ENCODE measurements at places on chromosomes 2 and 18.
A peak's percentile ranks its signal among the peaks of the same experiment; 100 is the strongest.

GRCh38 chr2:138708682-138709241 is 71.4 kb downstream of the NXPH2 start:
- no peak for DNase-seq

DNA sequence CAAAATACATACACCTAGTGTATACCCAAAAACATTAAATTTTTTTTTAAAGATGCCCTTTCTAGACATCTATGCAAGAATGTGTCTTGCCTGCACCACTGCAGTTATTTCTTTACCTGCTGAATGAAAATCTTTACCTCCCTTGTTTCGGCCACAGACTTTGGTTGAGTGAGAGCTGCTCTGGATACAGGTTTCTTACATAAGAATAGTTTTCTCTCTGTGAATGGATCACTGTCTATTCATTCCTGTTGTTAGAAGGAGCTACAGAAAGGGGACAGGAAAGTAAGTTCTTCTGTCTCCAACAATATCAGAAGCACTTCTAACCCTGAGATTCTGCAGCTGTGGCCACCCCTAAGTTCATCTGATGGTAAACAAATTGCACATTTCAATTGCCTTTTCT is 113.0 kb upstream of the CDCA7 start:
- DNase-seq = no peak

- no peak for DNase-seq
These were observed 558 bp downstream of the TTC39C start for GRCh38 chr18:24014986-24015638.

GRCh38 chr18:76490670-76491472 is 4.2 kb downstream of the ZNF516 start:
- no peak for DNase-seq

- DNase-seq = no peak
These were observed 565 bp downstream of the SP140 start for GRCh38 chr2:230226051-230226551.

DNA sequence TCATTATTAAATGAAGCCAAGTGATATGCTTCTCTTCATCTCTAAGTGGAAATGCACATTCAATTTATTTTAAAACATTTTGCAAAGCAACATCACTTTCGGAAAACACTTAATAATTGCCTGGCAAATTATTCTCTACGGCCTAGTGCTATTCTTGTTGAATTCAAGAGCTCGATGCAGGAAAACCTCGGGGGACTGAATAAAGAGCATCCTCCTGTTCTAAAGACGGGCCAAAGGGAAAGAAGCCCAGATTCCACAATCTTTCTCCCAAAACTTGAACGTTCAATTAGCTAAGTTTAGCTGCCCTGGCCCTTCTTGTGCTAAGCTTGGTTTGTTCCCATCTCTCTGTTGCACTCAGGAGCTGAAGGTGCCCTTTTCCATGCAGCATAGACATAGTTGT is 23.2 kb upstream of the SEH1L start:
- no peak for DNase-seq

DNA sequence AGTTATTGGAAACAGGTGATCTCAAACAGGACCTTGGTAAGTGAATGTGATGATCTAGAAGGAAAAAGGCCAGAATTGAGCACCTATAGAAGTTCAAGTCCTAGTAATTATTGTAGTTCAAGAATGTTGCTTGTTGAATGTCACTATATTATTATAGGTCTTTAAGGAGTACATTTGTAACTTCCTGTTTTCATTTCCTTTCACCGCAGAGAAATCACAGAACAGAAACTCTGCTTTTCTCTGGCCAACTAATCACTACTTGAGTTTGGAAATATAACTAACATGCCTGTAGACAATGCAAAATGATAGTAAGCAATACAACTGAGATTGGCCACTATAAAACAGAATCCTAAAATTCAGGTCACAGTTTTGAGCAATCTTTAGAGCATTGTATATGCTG is 61.8 kb upstream of the EFEMP1 start:
- DNase-seq = no peak

- DNase-seq = no peak
These were observed 66.5 kb upstream of the ACKR3 start for GRCh38 chr2:236503100-236503499.

- DNase-seq = no peak
These were observed 35.5 kb downstream of the TBC1D8 start for GRCh38 chr2:101115664-101116063.

GRCh38 chr2:216394881-216395280 is 17.4 kb upstream of the SMARCAL1 start:
- DNase-seq = no peak

- no peak for DNase-seq
These were observed 116.9 kb downstream of the METTL8 start for GRCh38 chr2:171316755-171317337.

DNA sequence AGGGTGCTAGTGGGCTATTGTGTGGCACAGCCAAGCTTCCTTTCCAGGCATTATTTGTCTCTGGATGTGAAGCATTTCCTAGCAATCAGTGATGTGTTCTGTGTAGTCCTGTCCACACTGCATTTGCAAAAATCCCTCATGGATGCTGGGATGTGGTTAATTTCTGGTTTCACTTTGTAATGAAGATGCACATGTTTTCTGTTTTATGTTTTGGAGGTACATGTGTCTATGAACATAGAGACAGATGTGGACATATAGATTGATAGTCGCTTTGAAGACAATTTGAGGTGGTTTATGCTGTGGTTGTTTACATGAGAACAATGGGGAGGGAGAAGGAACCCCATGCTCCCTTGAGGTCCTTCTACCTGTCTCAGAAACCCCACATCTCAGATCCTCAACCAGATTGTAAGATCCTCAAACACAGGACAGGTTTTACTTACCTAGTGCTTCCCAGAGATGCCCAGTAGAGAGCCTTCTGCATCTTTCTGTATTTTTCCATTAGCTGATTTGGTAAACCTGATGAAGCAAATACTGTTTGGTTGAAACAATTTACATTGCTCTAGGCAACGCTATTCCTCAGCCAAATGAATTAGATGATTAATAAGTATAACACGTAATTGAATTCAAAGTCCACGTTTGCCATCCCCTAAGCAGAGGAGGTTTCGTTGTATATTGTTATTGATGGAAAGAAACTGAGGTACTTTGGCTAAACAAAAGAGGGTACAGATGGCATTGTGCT is 204.4 kb downstream of the SPP2 start:
- no peak for DNase-seq

DNA sequence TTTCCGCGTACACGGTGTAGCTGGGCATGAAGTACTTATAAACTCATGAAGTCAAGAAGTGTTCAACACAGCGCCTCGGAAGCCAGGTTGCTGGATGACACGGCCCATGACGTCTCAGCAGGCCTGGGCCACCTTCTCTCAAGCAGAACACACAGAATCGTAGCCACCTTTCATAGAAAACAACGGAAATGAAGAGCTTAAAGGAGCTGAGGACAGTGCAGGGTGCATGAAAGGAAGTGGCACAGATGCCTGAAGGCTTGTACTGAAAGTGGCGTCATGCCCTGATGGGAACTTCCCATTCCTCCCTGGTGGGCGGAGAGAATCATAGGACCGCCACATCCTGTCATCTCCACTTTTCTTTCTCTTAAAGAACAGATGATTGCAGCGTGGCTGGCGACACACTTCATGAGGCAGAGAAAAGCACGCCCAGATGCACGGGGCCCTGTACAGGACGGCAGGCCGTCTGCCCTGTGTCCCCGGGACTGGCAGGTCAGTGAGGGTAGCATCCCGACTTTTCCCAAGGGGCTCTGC is 31.1 kb downstream of the HDAC4 start:
- DNase-seq = no peak

GRCh38 chr2:42086500-42086953 is 38.7 kb downstream of the PKDCC start:
- DNase-seq = peak; percentile 45

DNA sequence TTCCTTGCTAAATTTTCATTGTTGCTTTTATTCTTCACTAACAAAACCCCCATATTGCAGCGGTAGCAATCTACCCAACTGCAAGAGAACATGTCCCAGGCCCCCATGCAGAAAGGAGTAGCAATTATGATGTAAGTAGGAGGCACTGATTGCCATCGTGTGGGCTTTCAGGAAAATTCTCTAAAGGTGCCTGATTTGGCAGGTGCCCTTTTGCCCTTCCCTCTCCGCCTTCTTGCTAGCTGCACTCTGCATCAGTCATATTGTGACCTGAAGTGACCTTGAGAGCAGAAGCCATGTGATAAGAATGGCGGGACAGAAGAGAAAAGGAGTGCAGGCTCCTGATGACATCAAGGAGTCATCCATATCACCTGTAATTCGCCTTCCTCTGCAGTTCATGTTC is 112.1 kb downstream of the NCKAP5 start:
- DNase-seq = no peak

DNA sequence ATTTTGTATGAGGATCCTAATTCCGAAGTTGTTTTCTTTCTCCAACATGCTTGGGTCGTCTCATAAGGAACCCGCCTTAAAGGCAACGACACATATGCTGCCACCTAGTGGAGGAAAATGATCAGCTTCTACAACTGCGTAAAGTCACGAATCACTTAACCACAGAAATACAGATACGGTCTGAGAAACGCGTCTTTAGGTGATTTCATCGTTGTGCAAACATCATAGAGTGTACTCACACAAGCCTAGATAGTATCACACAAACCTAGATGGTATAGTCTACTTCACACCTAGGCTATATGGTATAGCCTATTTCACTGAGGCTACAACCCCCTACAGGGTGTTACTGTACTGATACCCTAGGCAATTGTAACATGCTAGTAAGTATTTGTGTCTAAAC is 13.1 kb downstream of the GNLY start:
- peak; percentile 87 for DNase-seq

DNA sequence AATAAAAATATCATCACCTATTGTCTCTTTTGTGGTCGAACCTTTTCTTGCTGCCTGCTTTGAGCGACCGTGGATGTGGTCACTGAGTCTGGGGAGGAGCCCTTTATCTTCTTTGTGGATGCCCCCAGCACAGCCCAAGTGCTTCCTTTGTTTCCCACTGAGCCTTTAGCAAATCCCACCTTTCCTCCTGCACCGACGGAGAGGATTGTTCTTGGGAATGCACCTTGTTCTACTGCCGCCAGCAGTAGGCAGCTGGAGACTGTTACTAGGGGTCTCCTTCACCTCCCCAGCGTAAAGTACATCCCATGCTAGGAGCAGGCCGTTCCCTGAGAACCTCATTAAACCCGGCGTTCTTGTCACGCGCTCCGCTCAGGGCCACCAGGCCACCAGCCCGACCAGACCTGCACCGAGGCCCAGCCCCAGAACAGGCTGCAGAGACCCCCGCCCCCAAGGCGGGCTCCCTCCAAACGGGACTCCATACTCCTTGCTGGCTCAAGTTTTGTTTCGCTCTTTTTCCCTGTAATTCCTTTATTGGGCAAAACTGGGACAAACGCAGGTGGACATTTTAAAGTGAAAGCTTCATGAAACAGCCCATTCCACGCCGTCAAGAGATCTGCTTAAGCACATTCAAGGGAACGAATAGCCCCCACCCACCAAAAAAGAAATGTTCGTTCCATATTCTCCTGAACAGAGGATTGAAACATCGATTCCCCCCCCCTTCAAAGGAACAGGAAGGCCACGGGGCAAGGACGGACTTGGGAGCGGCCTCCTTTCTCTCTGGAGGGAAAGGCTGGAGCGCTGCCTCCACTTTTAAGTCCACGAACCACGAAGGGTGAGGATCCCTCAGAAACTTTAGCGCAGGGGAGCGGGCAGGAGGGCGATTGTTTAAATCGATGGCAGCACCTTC is 1.1 kb upstream of the MAT2A start:
- DNase-seq = no peak

GRCh38 chr18:61756244-61756643 is 136.6 kb downstream of the RNF152 start:
- DNase-seq = no peak

- no peak for DNase-seq
These were observed 1.5 kb downstream of the CD207 start for GRCh38 chr2:70834106-70834505.

DNA sequence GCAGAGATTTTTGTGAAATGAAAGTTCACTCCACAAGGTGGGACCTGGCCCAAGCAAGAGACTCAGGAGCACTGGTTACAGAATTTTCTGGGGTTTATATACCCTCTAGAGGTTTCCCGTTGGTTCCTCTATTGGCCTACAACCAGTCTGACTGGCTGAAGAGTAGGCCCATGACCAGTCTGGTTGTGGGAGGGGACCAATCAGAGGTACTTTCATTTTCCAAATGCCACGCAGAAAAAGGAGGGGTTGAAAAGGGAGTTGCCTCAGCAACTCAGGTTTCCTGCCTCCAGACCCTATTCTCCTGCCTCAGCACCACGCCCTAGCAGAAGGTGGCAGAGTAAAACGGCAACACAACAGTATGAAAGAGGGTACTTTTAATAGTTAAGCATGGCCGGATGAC is 98.4 kb downstream of the COLEC12 start:
- no peak for DNase-seq

GRCh38 chr18:76142611-76143010 is 352.4 kb downstream of the ZNF516 start:
- DNase-seq = no peak

Data from AG04450 (cell line).